Activated CD4-positive, alpha-beta T cell treated with anti-CD3 and anti-CD28 coated beads, Interleukin-10, Interleukin-2, amounts not matched to agents 100 ng/mL and 50 ng/mL, durations not matched to agents 16 hours and 8 hours (primary cell): ENCODE measurements at places on chromosomes 13 and 19.
A peak's percentile ranks its signal among the peaks of the same experiment; 100 is the strongest.

DNA sequence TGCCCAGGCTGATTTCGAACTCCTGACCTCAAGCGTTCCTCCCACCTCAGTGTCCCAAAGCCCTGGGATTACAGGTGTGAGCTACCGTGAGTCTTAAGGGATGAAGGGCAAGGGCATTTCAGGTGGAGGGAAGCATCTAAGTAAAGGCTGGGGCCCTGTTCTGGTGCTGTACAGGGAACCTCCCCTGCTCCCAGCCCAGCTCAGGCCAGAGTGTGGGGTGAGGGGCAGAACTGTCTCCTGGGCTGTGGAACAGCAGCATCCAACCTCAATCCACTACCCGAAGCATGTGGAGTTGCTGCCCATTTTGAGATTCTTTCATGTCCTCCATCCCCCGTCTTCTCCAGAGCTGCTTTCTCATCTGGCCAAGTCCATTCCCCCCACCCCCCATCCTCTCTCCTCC is 105.3 kb downstream of the SIPA1L3 start:
- no peak for DNase-seq

GRCh38 chr19:45311621-45312020 is 11.1 kb downstream of the CKM start:
- no peak for DNase-seq

DNA sequence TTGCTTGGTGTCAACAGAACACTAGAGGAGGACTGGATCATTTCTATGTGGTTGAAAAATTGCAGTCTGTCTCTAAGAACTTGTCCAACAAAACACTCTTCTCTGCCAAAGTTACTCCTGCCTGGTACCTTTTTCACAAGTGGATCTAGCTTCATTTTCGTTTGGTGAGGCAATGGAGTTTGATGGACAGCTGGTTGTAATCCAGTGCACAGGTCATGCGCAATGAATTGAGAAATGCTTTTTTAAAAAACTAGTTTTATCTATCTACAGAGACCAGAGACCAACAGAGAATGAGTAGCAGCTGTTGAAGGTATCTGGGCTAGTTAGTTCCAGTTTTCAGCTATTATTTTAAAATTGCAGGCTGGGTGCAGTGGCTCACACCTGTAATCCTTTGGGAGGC is 12.0 kb upstream of the KBTBD6 start:
- DNase-seq = no peak

- DNase-seq = no peak
Measured at GRCh38 chr13:74204602-74205312, 70.6 kb upstream of the KLF12 start.

DNA sequence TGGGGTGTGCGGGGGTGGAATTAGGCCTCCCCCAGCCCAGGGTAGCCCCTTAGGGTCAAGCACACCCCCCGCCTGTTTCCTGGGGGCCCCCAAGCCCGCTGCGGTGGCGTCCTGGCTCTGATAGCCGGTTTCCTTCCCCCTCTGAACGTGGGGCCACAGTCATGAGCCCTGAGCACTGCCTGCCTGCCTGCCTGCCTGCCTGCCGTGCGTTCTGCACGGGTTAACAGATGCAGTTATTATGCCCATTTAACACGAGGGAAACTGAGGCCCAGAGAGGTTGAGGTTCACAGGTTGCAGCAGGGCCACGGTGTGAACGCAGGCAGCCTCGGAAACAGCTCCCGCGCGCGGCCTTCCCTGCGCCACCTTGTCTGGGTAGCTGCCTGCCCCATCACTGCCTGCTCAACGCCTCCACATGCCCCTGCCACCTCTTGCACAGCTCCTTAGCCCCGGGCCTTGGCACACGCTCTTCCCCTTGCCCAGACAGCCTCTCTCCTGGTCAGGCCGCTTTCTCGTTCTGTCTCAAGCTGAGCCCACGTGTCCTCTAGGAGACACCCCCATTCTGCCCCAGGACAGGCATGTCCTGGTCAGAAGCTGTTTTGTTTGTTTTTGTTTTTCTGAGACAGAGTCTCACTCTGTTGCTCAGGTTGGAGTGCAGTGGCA is 1.2 kb upstream of the GAMT start:
- no peak for DNase-seq

- no peak for DNase-seq
Measured at GRCh38 chr13:71291842-71292146, 575.2 kb downstream of the DACH1 start.

GRCh38 chr13:73403355-73404120 is 344.7 kb downstream of the KLF5 start:
- no peak for DNase-seq

DNA sequence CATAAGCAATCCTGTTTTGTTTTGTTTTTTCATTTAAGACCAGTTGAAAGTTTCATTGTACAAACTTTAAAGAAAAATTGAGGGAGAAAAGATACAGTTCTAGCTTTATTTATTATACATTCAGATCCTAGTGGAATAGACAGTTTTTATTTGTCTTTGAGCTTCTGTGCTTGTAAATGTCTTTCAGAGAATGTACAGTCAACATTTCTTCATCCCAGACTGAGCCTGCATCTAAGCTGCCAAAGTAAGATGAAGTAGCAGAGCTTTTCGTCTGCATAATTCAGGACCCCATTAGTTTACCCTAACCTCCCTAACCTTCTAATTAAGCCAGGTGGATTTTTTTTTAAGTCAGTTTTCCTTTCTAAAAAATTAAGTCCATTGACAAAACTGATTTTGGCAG is 516.7 kb upstream of the HTR2A start:
- no peak for DNase-seq

DNA sequence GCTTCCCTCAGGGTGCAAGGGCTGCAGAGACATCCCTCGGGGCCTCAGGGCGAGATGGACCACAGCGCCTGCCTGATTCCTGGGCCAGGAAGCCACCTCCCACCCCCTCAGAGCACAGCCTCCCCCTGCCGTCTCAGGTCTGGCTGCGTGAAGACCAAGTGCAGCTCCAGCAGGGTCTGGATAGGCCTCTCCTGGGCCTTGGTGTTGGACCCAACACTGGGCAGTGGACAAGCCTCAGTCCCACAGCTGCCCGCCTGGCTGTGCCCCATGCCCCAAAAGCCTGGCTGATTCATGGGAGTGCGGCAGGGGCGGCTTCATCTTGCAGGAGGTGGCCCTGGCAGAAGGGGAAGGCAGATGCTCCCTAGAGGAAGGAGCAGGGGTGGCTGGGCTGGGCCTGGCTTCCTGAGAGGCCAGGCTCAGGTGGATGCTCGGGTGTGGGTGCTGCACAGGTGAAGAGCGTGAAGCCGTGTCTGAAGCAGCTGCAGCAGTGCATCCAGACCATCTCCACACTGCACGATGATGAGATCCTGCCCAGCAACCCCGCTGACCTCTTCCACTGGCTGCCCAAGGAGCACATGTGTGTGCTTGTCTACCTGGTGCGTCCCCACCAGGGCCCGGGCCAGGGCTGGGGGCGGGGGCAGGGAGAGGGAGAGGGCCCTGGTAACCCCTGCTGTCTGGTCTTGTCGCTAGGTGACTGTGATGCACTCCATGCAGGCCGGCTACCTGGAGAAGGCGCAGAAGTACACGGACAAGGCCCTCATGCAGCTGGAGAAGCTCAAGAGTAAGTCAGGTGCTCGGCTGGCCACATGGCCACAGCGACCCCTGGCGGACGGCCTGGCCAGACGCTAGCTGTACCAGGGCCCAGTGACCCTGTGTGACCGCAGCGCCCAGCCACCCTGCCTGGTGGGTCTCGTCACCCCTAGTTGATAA is 21.7 kb downstream of the MAU2 start:
- DNase-seq = peak; percentile 13

GRCh38 chr13:60397704-60398378 is 821 bp downstream of the TDRD3 start:
- peak; percentile 58 for DNase-seq

- DNase-seq = peak; percentile 21
Measured at GRCh38 chr13:112532837-112533745, 54.9 kb downstream of the TUBGCP3 start.

- no peak for DNase-seq
Measured at GRCh38 chr13:43195551-43195950, 172.2 kb downstream of the DNAJC15 start.

GRCh38 chr19:53646144-53646543 is 14.3 kb downstream of the DPRX start:
- no peak for DNase-seq

- DNase-seq = no peak
Measured at GRCh38 chr13:66586489-66586888, 643.6 kb downstream of the PCDH9 start.

DNA sequence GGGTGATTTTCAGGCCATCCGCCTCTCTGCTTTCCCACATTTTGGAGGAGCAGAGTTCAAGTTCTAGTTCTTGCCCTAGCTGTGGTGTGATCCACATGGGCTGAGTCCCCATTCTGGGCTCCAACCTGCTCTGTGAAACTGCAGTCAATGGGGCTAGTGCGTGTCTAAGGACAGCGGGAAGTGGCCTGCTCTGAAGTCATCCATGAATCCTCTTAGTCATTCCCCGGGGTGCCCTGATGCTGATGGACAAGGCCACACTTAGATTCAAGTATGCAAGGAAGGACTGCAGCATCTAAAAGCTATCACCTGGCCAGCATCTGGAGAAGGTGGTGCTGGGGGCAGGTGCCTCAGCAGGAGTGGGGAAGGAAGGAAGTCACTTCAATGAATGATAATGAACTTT is 94.6 kb downstream of the TSHZ3 start:
- no peak for DNase-seq

GRCh38 chr19:46147791-46148288 is at the start of gene IGFL2:
TSS of gene IGFL2 (plus strand) at chr19:46148238. CDS start at chr19:46148279, 41 bp downstream.
- DNase-seq = no peak

DNA sequence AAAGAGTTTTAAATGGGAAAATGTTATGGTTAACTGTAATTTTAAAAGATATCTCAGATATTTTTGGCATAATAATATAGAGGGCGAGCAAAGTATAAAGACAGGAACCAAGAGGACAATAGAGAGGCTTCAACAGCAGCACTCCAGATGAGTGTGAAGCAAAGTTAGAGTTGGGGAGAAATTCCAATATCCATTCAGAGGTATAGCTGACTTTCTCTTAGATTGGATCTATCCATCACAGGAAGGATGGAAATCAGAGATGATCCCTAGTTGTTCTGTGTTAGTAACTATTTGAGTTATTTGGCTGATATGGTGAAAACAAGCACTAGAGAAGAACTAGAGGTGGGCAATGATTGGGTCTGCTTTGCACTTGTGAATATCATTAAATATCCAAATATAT is 786.0 kb upstream of the KLHL1 start:
- DNase-seq = no peak

- DNase-seq = no peak
Measured at GRCh38 chr19:46974181-46974580, 45.5 kb upstream of the NPAS1 start.

- DNase-seq = no peak
Measured at GRCh38 chr13:113788413-113789135, 29.5 kb downstream of the TMEM255B start.

GRCh38 chr13:31111136-31111535 is 50.6 kb downstream of the HSPH1 start:
- no peak for DNase-seq

DNA sequence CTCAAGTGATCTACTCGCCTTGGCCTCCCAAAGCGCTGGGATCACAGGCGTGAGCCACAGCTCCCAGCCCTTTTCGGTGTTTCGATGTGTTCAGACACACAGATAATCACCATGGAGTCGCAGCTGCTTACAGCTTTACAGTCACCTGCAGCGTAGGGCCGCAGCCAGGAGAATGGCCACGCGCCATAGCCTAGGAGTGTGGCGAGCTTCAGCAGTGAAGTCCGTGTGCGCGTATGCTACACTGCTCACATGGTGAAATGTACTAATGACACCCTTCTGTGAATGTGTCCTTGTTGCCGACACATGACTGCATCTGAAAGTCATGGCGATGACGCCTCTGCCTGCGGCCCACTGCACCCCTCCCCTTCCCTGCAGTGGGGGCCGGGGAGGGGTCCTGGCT is 23.6 kb downstream of the AP3D1 start:
- DNase-seq = no peak
